Stimulated activated CD4-positive, alpha-beta T cell treated with anti-CD3 and anti-CD28 coated beads, Interleukin-1b, Interleukin-23, amount 100 ng/mL, for 24 hours (primary cell): ENCODE measurements at places on chromosomes 16 and 17.
A peak's percentile ranks its signal among the peaks of the same experiment; 100 is the strongest.

DNA sequence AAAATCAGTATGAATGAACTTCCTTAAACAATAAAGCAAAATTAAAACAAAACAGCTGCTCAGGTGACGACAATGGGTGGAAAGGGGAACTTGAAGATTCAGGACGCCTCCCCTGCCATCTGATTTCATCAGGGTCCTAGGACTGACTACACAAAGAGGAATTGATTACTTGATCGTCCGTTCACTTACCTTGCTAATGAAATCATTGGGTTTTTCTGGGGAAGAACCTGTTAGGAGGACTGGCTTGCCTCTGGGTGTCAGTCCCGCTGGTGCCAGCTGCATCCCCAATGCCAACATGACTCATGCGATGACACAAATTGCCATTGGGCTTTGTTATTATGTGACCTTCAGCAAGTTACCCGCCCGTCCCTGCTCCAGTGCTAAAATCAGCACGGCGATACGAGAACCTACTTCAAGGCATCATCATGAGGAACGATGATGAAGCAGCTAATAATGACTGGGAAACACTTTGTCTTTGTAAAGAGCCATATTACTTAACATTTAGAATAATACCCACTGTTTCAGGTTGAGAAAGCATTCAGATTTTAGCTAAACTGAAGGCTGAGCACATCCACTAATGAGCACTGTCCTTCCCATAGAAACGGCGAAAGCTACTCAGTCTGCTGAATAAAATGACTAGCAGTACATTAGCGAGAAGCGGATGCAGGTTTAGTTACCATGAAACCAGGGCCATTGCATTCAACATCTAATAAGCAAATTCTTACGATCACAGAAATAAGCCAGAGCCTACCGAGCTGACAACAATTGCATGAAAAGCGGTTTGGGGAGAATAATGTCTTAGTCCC, 139.4 kb downstream of the ZFHX3 start:
- DNase-seq = no peak

GRCh38 chr16:70470927-70471341, 16.5 kb downstream of the FCSK start:
- DNase-seq = no peak

DNA sequence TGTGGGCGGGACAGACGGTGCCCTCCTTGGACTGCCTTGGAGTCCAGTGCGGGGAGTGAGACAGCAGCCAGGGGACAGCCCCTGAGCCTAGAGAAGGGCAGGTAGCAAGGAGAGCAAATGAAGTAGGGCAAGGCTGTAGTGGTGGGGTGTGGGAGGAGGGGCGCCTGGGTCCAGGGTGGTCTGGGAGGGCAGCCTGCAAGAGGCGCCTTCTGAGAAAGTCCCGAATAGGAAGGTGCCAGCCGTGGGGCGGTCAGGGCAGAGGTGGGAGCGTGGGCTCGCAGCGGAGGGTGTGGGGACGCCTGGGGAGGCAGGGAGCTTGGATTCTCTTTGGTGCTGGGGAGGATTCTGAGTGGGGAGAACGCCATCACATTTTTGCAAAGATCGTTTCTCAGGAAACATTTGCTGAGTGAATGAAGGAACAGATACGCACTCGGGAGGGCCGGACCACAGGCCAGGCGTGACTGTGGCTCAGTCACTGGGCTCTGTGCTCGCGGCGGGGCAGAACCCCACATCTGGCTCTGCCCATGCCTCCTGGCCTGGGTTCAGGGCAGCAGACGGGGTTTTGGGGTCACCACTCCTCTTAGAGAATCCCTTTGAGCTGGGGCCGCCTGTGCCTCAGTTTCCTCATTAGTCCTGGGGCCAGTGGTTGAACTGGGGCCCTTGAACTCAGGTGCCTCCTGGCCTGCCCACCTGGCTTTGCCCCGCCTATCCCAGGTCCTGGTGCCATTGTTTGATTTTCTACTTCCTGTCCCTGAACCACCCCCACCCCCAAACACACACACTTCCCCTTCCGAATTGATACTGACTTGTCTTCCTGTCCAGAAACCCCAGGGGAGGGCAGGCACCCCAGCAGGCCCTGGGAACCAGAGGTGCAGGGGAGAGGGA, 4.2 kb downstream of the SNN start:
- DNase-seq = no peak

DNA sequence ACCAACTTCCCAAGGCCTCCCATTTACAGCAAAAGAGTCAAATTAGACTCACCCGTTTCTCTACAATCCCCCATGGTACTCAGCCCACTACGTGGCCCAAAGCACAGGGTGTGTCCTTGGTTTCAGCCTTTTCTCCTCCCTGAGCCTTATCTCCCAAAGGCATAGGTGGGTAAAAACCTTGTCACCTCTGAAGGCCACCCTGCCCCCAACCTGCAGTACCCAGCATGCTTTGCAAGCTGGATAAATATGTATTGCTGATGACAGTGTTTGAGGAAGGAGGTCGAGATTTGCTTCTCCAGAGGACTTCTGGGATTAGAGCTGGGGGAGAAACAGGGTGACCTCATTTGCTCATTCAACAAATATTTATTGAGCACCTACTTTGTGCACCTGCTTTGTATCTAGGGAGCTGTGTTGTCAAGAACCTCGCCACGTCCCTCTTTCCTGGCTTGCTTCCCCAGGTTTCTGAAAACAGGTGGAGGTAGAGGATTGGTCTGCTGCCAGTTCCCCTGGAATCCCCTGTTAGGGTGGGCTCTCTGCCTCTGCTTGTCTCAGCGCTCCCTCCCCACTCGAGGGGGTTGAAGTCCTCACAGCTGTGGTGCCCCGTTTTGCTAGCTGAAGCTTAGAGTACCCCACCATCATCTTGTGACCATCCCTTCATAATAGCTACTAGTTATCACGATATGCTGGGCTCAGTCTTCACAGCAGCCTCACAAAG, 3.0 kb downstream of the LASP1 start:
- no peak for DNase-seq

DNA sequence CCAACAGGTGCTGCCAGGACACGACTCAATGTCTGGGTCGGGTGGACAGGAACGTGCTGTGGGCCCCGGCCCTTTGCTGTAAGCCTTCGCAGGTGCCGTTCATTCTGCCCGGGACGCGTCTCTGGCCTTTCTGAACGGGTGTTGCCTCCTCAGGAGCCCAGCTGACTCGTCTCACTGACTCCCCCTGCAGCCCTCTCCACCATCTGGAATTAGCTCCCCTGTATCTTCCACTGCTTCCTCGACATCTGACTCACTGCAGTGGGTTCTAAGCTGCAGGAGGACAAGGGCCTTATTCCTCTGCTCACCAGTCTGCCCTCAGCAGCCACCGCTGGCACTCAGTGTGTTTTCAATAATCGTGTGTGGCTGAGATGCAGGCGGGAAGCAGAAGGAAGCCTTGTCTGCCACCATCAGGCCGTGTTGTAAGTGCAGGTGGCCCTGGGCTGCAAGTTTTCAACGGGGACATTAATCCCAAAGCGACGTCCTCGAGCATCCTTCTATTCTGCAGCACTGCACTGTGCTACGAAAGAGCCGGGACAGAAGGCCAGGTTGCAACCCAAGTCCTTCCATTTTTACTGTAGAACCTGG, 256.2 kb downstream of the FOXL1 start:
- DNase-seq = no peak

DNA sequence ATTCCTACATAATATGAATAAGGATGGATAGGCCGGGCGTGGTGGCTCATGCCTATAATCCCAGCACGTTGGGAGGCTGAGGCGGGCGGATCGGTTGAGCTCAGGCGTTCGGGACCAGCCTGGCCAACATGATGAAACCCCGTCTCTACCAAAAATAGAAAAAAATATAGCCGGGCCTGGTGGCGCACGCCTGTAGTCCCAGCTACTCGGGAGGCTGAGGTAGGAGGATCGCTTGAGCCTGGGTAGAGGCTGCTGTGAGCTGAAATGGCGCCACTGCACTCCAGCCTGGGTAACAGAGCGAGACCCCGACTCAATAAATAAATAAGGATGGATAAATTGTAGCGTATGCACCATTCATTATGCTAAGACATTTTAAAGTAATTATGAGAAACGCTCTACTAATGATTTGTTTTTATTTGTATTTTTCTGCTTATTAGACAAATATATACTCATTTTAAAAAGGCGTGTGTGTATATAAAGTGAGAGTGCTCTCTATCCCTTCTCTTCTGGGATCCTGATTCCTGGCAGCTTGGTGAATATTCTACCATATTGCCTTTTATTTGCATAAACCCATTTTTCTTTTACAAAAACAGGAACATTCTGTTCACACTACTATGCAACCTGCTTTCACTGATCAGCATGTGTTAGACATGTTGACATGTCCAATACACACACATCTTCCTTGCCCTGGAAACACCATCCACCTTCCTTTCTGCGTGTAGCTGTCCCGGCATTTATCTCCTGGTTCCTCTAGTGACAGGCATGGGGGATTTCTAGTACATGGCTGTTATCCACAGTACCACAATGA, 26.4 kb downstream of the DDX19A start:
- DNase-seq = no peak

GRCh38 chr17:74196541-74197317, 6.7 kb upstream of the RPL38 start:
- no peak for DNase-seq

DNA sequence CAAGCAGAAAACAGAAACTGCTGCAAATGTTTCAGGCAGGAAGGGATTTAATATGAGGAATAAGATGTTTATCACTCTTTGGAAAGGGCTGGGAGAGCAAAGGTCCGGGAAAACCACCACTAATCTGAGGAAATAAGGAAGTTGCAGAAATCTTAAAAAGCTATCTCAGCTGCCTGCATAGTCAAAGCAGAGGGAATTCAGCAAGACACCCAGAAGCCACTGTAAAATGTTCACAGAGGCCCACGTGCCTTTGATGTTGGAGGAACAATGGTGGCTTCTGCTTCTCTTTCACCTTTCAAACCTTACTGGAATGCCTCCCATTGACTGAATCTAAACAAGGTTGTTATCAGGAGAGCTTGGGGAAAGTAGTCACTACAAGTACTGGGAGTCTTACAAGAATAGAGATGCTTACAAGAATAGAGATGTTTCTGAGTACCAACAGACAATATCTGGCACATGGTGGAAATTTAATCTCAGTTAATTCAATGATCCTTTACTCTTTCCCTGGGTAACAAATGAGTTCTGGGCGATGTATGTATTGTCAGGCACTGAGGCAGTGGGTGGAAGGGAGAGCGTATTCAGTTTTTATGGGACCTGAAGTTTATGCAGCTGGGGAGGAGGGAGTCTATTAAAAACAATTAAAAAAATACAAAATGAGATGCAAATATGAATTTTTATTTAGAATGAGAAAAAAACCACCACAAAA, 56.1 kb upstream of the MED13 start:
- no peak for DNase-seq

DNA sequence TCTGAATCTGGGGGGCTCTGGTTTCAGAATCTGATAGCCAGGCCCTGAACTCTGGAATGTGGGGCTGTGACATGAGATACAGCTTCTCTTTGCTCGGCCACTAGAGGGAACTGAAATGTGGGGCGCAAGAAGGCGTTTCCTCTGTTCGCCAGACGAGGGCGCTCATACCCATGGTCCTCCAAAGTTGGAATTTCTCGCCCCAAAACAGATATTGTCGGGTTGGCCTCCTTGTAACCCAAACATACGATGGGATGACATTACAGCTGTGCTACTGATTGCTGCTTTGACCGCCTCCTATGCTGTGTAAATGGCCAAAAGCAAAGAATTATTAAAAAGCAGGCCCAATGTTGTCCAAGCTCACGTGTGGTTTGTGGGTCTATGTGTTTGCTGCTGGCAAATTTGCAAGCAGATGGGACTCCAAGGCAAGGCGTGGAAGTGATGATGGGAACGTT, 13.1 kb upstream of the MSI2 start:
- DNase-seq = peak; percentile 59

- no peak for DNase-seq
Measured at GRCh38 chr17:43003542-43004172, 2.9 kb upstream of the IFI35 start.

DNA sequence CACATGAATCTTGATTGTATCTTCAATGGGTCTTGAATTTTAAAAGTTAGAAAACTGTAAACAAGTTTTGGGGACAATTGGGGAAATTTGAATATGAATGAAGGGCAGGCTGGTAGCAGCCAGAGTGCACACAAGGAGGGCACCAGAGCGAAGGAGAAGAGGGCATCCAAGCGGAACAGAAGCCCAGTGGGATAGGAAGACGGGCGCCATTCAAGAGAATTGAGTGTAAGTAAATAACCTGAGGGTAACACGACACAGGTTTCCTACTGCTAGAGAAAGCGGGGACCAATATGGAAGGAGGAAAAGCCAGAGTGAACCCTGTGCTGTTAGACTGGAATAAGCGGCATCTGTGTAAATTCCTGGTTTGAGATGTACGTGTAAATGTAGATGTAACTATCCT, 115.1 kb upstream of the CCL2 start:
- DNase-seq = no peak
